GDM1 (cell line): ENCODE measurements at places on chromosomes 2 and 18.

GRCh38 chr18:63301434-63301833 is 18.1 kb downstream of the BCL2 start:
- no peak for DNase-seq

- no peak for DNase-seq
Observed at GRCh38 chr18:45571714-45572113, 43.6 kb upstream of the SLC14A2 start.

DNA sequence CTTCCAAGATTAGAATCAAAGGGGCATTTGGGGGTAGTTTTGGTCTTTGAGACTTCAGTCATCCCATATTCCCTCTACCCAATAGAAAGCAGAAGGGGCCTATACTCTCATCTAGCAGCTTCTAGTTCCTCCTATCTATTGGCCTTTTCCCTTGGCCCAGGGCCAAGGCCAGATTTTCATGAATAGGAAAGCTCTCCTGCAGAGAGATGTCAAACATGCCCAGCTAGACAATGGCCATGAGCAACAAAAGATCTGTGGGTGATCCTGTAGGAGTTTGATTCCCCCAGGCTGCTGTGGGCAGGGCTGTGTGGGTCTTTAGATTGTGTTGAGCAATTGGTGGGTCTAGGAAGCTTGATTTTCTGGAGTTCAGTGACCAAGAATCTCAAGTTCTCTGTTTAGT is 2.9 kb upstream of the ADCYAP1 start:
- no peak for DNase-seq

- no peak for DNase-seq
Observed at GRCh38 chr18:78080081-78080480, 830.4 kb downstream of the GALR1 start.

GRCh38 chr2:128442053-128442751 is 123.5 kb upstream of the HS6ST1 start:
- DNase-seq = no peak

DNA sequence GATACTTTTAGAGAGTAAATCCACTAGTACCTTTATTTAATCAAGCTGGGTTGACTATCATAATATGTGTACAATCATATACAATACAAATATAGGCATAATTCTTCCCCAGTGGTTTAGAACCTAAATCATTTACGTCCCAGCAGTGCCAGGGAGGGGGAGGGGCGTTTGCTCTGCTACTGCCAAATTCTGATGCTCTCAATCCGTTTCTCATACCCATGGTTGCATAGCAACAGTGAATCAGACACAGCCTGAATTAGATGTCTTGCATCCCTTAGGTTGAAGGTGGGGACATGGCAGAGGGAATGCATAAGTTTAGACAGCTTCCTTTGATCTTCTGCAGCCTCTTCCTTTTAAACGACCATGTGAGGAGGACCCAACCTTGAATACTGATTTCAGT is 135.4 kb downstream of the ABCA12 start:
- no peak for DNase-seq

DNA sequence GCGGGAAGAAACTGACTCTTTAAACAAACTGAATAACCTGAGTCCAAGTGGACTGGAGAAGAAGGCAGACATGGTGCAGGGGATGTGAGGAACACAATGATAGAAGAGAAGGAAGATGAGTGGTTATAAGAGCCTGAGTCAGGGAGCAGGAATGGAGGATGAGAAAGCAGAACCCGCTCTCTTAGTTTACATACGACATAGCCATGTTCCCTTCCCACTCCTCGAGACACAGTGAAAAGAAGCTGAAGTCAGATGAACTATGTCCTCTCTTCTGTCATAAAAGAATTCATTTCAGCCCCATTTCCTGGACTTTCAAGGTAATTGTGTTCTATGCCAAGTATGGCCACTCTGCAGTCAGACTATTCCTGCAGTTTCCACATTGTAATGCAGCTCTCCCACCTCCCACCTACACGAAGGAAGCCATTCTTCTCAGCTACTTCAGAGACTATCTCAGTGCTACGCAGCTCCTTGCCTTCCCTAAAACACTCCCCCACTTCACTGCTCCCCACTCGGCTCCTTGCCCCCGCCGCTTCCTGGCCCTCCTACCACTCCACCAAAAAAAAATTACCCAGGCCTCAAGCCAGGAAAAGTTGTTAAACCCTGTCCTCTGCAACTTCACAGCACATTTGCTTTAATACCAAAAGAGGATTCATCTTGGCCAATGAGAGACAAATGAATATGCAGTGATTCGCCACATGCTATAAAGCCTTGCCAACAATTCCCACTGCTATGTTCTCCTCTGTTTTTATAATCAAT is 323.4 kb upstream of the EPHA4 start:
- DNase-seq = no peak

- no peak for DNase-seq
Observed at GRCh38 chr18:59846814-59847490, 52.8 kb upstream of the PMAIP1 start.

GRCh38 chr2:187453078-187453641 is 5.1 kb upstream of the CALCRL start:
- DNase-seq = peak; percentile 8

DNA sequence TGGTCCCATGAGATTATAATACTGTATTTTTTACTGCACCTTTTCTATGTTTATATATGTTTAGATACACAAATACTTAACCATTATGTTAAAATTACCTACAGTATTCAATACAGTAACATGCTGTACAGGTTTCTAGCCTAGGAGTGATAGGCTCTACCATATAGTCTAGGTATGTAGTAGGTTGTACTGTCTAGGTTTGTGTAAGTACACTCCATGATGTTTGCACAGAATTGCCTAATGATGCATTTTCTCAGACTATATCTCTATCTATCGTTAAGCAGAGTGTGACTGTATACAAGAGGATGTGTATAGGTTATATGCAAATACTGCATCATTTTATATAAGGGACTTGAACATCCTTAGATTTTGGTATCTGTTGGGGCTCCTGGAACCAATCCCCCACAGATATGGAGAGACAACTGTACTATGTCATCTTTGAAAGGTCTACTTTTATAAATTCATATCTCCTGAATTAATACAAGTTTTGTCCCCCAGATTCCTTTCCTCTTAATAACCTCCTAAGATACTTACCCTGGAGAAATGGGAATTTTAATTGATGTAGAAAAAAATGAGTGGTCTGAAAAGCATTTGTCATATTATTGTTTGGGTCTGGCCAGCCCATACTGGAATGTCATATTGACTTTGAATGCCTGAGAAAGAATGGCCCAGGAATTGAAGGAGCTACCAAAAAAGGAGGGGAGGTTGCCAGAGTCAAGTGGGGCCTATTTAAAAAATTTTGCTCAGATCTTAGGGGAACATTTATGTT is 36.6 kb downstream of the EHBP1 start:
- DNase-seq = no peak

- no peak for DNase-seq
Observed at GRCh38 chr2:45897842-45898241, 246.4 kb downstream of the PRKCE start.

GRCh38 chr18:76136701-76137100 is 358.3 kb downstream of the ZNF516 start:
- DNase-seq = no peak

- DNase-seq = no peak
Observed at GRCh38 chr2:197191940-197192322, 118.6 kb downstream of the ANKRD44 start.

- no peak for DNase-seq
Observed at GRCh38 chr18:57466745-57467409, 31.7 kb downstream of the ONECUT2 start.

- DNase-seq = no peak
Observed at GRCh38 chr2:128440666-128441340, 122.1 kb upstream of the HS6ST1 start.

- DNase-seq = no peak
Observed at GRCh38 chr2:109380502-109381326, 233.1 kb downstream of the SEPTIN10 start.

DNA sequence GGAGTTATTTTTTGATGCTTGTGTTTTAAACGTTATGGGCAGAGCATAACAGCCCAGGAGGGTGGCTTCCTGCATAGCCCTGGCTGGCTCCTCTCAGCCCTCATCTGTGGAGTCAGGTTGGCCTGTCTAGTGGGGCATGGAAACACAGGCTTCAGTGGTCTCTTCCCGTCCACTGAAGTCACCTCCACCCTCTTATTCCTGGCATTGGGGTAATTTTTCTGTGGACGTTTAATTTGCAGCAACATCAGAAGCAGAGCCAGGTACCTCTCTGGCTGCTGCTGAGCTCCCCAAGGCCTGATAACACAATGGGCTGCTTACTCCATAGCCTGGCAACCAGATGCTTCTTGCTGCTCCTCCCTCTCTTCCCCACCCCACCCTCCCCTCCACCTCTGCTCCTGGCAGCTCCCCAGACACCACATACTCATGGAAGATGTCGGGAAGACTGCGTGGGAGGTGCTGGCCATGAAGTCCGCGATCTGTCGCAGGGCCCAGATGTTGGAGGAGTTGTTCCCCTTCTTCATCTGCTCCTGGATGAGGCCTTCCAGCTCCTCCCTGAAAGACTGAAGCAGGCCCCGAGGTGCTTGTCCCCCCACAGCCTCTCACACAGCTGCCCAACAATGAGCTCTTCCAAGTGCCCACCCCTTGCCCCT is 64.0 kb downstream of the ADD2 start:
- no peak for DNase-seq

- no peak for DNase-seq
Observed at GRCh38 chr2:143847257-143847656, 672.7 kb downstream of the ZEB2 start.

DNA sequence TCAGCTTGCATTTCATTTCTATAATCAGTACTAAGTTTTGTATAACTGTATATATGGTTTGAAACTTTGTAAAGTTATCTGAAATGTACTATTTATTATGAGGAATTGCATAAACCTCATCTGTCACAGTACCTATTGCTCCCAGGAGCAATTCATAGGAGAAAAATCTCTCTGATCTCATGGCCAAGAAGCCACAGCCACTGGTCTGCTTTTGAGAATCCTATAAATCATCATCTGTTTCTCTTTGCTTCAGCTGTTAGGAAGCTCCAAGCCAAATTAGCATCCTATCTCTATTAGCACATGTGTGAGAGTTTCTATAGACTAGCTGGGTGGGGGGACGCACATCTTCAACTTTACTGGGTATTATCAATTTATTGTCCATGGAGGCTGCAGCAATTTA is 210.3 kb downstream of the CYP26B1 start:
- no peak for DNase-seq

GRCh38 chr2:8049176-8049575 is 632.7 kb upstream of the ID2 start:
- no peak for DNase-seq

DNA sequence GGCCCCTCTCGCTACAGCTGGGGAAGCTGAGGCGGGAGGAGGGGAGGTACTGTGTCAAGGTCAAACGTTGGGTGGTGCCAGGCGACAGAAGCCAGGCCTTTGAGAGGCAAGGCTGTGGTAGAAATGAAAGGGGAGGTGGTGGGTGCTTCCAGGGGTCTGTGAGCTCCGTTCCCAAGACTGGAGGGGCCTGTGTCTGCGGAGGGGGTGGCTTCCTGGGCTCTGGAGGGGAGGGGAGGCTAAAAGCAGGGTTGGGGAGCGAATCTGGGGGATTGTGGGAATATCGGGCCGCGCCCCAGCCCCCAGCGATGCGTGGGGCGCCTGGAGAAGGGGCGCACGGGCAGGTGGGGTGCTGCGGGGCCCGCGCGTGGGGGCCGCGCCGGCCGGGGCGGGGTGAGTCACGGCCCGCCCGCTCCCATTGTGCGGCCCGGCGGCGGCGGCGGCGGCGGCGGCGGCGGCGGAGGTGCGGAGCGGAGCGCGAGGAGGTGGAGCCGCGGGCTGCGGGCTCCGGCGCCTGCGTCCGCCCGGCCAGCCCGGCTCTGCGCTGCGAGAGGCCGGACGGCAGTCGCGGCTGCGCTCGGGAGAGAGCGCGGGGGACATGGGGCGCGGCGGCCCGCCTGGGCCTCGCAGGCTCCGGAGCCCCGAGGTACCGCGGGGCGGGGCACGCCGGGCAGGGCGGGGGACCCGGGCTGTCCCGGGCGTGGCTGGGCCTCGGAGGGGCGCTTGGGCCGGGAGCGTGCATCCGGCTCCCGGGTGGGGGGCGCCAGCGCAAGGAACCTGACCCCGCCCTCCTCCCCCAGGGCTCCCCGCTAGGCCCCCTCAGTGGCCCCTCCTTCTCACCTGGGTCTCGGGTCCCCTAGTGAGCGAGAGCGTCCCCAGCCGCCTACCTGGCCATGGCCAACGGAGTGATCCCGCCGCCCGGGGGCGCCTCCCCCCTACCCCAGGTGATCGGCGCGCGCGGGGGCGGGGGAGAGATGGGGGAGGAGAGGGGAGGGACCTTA is at the start of gene SLC4A3:
Gene SLC4A3, plus strand, starts transcription at position 528 of the 998 bp plus-strand sequence. Its CDS starts 363 bp downstream, at position 891.
- no peak for DNase-seq

GRCh38 chr2:239288951-239289511 is 111.8 kb downstream of the HDAC4 start:
- no peak for DNase-seq

DNA sequence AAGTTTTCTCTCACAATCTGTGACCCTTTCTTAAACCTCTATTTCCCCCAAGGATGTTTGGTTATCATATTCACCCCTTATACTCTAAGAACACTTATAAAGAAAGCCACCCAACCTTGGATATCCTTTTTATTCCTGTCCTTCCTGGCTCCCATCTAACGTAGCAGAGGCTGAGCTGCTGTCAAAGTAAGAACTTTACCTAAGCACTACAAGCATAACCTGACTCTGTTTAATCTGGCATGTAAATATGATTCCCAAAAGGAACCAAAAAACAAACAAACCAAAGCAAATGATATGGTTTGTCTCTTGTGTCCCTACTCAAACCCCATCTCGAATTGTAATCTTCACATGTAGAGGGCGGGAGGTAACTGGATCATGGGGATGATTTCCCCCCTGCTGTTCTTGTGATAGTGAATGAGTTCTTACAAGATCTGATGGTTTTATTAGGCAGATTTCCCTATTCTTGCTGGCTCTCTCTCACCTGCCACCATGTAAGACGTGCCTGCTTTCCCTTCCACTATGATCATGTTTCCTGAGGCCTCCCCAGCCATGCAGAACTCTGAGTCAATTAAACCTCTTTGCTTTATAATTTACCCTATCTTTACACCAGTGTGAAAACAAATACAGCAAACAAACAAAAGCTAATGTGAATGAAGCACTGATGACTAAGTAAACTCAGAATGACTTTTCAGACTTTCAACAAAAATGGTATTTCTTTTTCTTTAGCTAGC is 72.7 kb upstream of the SPOPL start:
- no peak for DNase-seq

GRCh38 chr2:41242001-41242331 is 790.1 kb upstream of the SLC8A1 start:
- DNase-seq = no peak

- DNase-seq = no peak
Observed at GRCh38 chr2:234839285-234839684, 112.5 kb upstream of the SH3BP4 start.

- no peak for DNase-seq
Observed at GRCh38 chr2:96683972-96684820, 41.6 kb downstream of the FER1L5 start.

- no peak for DNase-seq
Observed at GRCh38 chr2:127270663-127271062, 23.3 kb downstream of the ERCC3 start.

GRCh38 chr18:5717256-5717655 is 173.5 kb upstream of the EPB41L3 start:
- DNase-seq = no peak

GRCh38 chr2:170369894-170370293 is 191.9 kb downstream of the MYO3B start:
- DNase-seq = no peak

GRCh38 chr2:61853086-61853846 is 594 bp downstream of the FAM161A start:
- DNase-seq = no peak
